ENCODE measurements at places on chromosomes 12 and 14.

GRCh38 chr14:55265197-55265596 is 6.0 kb upstream of the FBXO34 start:
- DNase-seq = no peak

DNA sequence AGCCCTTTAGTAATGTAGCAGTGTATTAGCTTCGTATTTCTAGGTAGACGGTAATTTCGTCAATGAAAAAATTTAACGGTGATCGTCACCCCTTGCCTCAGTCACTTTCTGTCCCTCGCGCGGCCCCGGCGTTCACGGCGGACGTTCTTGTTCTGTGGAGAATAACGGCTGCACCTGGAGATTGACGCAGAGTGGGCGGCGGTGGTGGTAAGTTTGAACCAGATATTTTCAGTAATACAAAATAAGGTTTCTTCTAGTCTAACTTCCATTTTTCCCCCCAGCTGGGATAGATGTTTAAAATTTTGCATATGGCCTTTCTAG is 341 bp downstream of the ZNF10 start:
- no peak for DNase-seq

DNA sequence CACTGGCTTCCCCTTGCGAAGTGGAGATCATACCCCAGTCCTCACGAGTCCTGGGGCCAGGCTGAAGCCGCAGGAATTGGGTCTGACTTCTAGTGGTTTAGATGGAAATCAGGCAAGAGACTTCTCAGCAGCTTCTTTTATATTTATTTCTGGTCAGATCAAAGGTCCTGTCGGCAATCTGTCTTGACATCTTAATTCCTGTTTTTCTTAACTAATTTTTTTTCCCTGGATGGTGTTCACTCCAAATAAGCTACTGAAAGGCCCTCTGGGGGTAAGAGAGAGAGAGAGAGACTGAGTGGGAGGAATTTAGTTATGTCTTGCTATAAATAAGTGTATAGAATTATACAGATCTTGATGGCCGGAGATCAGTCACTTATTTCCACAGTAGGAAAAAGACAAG is 698.7 kb upstream of the TBX3 start:
- DNase-seq = no peak

DNA sequence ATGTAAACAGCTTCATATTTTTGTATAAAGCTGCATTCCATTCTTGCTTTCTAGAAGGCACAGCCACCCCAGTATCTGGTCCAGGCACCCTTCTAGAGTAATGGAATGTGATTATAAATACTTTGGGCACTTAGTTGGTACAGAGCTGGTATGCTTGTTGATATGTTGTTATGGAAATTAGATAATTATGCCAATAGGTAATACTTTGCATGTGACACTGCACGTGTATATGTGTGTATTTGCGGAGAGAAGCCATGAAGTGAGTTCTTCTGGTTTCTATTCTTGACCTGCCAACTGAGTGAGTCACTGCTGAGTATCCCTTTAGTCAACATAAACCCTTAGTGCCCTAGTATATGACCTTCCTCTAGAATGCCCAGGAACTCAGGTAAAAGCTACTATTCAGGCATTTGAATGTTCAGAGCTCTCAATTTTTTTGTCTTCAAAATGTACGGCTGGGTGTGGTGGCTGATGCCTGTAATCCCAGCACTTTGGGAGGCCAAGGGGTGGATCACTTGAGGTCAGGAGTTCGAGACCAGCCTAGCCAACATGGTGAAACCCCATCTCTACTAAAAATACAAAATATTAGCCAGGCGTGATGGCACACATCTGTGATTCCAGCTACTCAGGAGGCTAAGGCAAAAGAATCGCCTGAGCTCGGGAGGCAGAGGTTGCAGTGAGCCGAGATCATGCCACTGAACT is 6.2 kb upstream of the TCP11L2 start:
- DNase-seq = no peak

GRCh38 chr14:64856529-64857445 is 22.9 kb downstream of the SPTB start:
- no peak for DNase-seq

GRCh38 chr12:91178781-91179180 is 3.8 kb downstream of the DCN start:
- DNase-seq = no peak

DNA sequence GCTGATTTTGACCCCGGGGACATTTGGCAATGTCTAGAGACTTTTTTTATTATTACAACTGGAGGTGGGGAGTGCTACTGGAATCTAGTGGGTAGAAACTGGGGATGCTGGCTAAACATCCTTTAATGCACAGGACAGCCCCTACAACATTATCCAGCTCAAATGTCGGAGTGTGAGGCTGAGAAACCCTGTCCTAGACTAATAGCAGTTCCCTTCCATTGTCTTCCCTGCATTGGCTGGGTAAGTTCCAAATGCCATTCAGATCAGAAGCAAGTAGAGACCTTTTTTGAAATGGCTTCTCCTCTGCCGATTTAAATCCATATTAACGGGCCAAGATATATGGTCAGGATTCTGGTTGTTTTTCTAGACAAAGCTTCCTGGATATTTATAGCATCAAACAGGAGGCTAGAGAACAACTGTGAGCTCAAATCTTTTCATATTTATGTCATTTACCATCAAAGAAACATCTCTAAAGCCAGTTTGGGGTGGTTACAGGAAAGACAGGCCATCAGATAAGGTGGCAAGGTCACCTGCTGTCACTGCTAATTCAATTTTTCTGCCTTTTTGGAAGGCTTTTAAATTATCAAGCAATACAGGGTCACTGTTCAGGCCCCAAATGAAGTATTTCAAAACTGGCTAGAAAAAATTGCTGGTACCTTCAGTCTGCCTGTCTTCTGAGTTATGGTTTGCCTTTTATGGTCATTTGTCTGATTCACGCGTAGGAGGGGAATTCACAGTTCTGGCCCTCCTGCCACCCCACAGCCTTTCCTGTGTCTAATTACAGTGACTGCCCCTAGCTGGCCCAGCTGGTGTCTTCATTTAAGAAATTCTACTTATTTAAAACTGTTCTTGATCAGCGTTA is 20.1 kb upstream of the AKAP5 start:
- no peak for DNase-seq

Measured in NCI-H1930 (cell line).